ENCODE measurements at places on chromosomes 2 and 18. TPM values are rescaled to one million over a fixed set of nuclear protein-coding genes. Genes with fewer than 3 reads are reported as not detected.

GRCh38 chr2:240411261-240412160 is 24.0 kb upstream of the GPC1 start:
- no peak for DNase-seq
- no peaks in the 10 kb centered on the region for H3K4me1 ChIP-seq
- H3K27ac ChIP-seq = no peak overlapping the region
- H3K27me3 ChIP-seq = no peaks in the 10 kb centered on the region
- no peak overlapping the region for H3K4me3 ChIP-seq

- H3K36me3 ChIP-seq = no peaks in the 10 kb centered on the region
- H3K27me3 ChIP-seq = no peaks in the 10 kb centered on the region
- H3K27ac ChIP-seq = no peak overlapping the region
- no peaks in the 10 kb centered on the region for H3K4me1 ChIP-seq
- DNase-seq = no peak
These were observed 430.0 kb upstream of the TNP1 start for GRCh38 chr2:217289907-217290280.

DNA sequence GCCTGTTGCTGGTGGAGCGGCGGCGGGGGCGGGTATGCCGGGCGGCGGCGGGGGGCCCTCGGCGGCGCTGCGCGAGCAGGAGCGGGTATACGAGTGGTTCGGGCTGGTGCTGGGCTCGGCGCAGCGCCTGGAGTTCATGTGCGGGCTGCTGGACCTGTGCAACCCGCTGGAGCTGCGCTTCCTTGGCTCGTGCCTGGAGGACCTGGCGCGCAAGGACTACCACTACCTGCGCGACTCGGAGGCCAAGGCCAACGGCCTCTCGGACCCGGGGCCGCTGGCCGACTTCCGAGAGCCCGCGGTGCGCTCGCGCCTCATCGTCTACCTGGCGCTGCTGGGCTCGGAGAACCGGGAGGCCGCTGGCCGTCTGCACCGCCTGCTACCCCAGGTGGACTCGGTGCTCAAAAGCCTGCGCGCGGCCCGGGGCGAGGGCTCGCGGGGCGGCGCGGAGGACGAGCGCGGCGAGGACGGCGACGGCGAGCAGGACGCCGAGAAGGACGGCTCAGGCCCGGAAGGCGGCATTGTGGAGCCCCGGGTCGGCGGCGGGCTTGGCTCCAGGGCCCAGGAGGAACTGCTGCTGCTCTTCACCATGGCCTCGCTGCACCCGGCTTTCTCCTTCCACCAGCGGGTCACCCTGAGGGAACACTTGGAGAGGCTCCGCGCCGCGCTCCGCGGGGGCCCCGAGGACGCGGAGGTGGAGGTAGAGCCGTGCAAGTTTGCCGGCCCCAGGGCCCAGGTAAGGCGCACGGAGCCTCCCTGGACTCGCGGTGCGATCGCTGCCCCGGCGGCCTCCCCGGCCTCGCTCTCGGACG is 1.0 kb downstream of the ZCCHC2 start:
- H3K27ac ChIP-seq = peak overlapping the region; percentile 99
- no peak for DNase-seq
- H3K27me3 ChIP-seq = no peaks in the 10 kb centered on the region

- peaks cover 71% of the 10 kb centered on the region for H3K27me3 ChIP-seq
- DNase-seq = no peak
- no peak overlapping the region for H3K27ac ChIP-seq
- peak overlapping the region; percentile 72 for H3K4me3 ChIP-seq
- H3K4me1 ChIP-seq = peaks cover 60% of the 10 kb centered on the region
- H3K36me3 ChIP-seq = no peaks in the 10 kb centered on the region
These were observed 794 bp downstream of the DLX2 start for GRCh38 chr2:172101821-172102390.

The CIAO1 gene
- total RNA-seq = 123 TPM

The VAMP5 gene
- 27.1 TPM for total RNA-seq

Data from thoracic aorta (tissue), 2 donors.